Cardiac septum (tissue), 1 donor: ENCODE measurements at places on chromosomes 1 and 21. TPM values are rescaled to one million over a fixed set of nuclear protein-coding genes. Genes with fewer than 3 reads are reported as not detected.

CD247 gene
- total RNA-seq = 0.57 TPM

- DNase-seq = no peak
Measured at GRCh38 chr1:82695443-82695842, 894.7 kb downstream of the ADGRL2 start.

DNA sequence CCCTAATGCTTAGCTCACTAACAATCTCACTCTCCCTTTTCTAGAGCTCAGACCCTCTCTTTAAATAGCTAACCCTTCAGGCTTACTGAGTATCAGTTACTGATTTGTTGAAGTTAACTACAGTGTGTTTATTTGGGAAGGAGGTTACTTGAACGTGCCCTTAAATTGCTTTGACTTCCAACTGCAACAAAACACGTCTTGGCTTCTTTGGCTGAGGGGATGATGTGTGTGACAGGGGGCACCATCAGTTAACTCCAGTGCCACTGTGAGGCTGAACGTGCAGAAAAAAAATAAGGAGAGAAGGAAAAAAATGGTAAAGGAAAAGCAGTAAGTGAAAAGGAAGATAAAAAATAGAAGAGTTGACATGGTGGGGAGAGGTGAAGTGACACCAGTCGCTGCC, 75.1 kb upstream of the NRIP1 start:
- DNase-seq = no peak

DNA sequence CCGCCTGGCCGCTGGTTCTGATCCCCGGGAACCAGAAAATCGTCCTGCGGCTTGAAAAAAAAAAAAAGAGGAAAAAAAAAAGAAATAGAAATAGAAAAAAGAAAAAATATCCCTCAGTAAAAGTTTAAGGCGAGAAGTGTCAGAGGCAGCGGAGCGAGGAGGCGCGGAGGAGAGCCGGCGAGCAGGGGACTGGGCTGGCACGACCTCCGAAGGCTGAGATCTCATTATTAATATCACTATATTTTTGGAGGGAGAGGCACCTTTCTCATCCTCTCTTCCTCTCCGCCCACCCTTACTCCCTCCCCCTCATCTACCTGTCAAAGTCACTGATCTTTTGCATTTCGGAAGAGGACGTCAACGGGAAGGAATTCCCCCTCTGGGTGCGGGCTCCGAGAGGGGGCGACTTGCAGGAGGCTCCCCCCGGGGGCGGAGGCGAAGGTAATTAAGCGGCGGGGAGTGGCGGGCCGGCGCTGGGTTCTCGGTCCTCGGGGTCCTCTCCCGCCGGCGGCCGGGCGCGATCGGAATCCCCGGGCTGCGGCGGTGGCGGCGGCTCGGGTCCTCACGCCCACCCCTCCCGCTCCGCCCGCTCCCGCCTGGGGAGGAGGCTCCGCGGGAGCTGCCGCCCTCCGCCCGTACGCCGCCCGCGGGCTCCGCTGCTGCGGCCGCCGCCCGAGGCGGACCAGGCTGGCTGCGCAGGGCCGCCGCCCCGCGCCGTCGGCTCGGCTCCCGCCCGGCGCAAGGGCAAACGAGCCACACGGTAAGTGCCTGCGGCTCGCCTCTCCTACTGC, at the start of gene NTNG1:
Gene NTNG1 (plus strand): TSS at position 337 of the 788 bp plus-strand sequence.
- no peak for DNase-seq

RNU1-4 gene
- total RNA-seq = 6,195 TPM

DNA sequence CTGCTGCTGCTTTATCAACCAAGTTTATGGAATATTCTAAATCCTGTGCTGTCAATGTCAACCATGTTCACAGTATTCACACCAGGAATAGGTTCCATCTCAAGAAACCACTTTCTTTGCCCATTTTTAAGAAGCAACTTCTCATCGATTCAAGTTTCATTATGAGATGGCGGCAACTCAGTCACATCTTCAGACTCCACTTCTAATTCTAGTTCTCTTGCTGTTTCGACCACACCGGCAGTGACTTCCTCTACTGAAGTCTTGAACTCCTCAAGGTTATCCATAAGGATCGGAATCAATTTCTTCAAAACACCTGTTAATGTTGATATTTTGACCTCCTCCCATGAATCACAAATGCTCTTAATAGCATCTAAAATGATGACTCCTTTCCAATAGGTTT, 39.7 kb upstream of the IFNLR1 start:
- no peak for DNase-seq

GRIK1 gene
- total RNA-seq = not detected

DNA sequence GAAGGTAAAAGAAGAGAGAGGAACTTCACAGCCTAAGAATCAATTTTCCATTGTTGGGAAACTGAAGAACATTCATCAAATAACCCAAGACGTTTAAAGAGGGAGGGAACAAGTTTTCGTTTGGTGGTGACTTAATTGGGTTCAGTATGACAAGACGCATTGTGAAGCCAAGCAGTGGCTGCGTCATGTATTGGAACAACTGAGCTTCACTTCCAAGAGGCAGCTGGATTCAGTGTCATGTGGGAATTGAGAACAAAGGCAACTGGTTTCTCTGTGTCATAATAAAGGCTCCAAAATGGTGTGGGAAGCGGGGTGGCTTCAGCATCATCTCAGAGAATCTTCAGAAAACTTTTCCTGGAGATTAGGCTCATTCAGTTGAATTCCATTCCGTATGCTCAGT, 29.8 kb upstream of the RC3H1 start:
- DNase-seq = no peak

DNA sequence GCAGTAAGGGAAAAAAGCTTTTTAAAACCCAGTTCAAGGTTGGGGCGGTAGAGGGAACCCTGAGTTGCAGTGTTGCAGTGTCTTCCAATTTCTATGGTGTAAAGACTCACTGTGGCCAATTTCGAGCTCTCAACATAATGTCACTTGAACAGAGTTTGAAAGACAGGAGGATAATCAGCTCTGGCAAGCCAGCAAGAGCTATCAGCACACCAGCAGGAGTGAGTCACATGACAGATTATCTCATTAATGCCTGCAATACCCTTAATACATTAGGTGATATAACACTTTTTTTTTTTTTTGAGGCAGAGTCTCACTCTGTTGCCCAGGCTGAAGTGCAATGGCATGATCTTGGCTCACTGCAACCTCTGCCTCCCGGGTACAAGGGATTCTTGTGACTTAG, 22.8 kb downstream of the SLC9C2 start:
- DNase-seq = no peak

OLFML3 gene
- 8.2 TPM for total RNA-seq

GRCh38 chr1:57824535-57824934, 400.7 kb upstream of the DAB1 start:
- no peak for DNase-seq

DNA sequence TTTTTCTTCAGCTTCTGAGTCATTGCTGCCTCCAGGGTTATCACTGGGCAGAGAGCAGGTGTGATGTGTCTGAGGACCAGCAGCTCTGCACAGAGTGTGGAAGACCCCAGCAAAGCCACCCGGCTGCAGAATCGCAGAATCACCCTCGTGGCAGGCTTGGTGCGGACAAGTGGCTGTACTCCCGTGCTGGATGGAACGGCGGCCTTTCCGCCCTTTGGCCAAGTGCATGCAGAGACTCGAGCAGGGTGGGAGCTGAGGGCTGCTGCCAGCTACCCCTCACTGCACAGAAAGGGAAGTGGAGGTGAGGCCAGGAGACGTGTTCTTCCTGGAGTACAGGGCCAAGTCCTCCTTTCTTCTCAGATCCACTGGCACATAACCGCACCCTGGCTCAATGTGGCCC, 162.5 kb downstream of the PCBP3 start:
- no peak for DNase-seq

DNA sequence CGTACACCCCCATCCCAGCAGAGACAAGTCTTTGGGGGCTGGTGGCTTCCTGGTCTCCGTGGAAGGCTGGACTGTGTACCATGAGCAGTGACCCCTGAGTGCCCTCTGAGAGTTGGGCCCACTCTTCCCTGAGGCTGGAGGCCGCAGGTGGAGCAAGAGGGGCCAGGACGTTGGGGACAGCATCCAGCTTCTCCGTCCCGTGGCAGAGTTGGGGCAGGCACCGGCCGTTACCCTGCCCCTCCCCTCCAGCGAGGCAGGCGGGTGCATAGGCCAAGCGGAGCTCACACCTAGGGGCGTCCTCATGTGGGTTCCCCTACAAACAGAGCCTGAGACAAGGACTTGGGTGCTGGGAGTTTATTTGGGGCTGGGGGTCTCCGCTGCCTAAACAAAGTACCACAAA, 14.0 kb downstream of the GABRD start:
- DNase-seq = no peak

- no peak for DNase-seq
Measured at GRCh38 chr1:96104906-96105305, 616.7 kb upstream of the PTBP2 start.

BNIPL gene
- 0.32 TPM for total RNA-seq

DNA sequence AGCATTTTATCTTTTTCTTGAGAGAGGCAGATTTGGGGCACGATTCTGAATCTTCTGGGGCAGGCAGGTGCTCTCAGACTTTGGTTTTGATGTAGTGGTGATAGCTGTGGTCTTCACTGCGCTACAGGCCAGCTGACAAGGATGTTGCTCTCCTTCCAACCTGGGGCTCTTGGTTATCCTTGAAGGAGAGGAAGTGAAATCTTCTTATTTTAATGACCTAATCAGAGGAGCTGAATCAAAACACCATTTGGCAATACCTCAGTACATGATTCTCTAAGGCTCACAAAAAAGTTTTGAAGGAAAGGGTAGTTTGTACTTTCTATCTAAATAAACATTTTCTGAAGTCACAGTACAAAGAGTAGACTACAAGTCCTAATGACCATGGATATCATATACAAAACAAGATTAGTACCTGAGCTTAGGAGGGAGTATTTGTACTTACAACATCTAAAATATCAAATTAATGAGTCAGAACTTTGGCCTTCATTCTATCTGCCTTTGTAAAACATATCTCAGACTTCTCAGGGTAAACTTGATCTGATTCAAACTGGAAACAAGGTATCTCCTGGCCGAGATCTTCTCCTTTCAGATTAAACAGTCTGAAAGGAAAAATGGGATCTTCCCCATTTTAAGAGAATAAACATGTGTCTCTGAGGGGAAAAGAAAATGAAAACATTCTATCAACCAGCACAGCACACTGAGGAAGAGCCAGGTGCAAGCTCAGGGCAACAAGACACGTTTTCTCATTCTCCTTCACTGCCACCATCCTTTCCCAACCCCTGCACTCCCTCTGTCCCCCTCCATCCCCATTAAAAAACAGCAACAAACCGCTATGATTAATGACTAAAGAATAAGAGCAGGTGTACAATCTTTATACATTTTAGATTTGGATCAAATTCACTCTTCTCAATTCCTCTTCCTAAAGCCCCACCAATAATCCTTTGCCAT, 69.2 kb downstream of the SH3GLB1 start:
- DNase-seq = no peak

- DNase-seq = no peak
Measured at GRCh38 chr1:54361342-54361741, 44.9 kb downstream of the SSBP3 start.

GRCh38 chr1:160652924-160653619, 6.2 kb upstream of the SLAMF1 start:
- no peak for DNase-seq

DNA sequence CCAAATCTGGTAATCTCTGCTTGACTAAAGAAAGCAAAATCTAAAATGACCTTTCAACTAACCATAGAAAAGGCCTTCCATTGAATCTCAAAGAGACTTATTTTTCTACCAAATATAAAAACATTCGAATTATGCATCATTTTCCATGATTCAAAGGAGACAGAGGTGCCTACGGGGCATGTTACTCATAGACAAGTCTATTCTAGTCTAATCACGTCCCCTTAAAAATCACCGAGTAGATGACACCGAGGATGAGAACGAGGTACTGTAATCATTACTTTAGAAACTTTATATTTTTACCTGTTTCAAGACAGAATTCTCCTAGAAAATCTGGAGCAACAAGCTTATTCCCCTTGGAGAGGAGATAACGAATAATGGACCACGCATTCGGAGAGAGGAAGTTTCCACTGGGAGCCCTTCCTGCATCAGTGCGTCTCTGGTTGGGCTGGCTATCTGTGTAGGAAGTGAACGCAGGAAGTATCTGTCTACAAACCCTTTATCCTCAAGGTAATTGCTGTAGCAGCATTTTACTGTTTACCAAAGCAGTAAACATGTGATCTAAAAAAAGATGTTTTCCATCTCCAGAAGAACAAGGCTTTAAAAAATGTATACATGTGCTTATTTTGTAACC, 9.5 kb downstream of the ERG start:
- no peak for DNase-seq

GRCh38 chr1:172679000-172679772, 20.3 kb downstream of the FASLG start:
- DNase-seq = no peak

AK4 gene
- 163 TPM for total RNA-seq

- DNase-seq = no peak
Measured at GRCh38 chr1:68057564-68057963, 7.1 kb upstream of the DIRAS3 start.

LDLRAD1 gene
- not detected for total RNA-seq

DNA sequence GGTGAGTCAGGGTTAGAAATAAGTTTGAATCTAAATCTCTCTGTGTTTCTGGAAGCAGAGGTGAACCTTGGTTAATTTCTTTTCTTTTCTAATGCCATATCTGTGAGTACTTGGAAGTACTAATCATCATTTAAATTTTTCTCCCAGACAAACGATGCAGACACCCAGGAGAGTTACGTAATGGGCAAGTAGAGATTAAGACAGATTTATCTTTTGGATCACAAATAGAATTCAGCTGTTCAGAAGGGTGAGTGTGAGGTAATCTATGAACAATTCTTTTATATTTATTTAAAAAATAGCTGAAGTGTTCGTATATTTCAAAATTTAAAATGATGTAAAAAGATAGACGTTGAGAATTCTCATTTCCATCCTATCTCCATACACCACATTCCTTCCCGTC, 11.2 kb downstream of the C4BPA start:
- no peak for DNase-seq

DNA sequence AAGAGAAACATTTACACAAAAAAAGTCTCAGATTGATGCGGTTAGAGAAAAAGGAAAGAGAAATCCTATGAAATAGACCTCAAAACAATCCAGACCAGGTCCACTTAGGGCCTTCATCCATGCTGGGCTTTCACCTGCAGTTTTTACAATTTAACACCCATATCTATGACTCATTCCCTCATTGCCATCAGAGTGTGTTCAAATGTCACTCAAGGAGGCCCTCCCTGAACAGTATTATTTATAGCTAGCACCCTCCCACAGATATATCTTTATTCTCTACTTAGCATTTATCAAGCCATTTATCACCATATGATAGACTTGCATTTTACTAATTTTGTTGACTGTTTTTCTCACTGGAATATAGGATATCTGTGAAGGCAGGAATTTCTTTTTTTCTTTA, 824 bp upstream of the KRTAP21-3 start:
- no peak for DNase-seq

- no peak for DNase-seq
Measured at GRCh38 chr1:27951396-27951795, 8.4 kb upstream of the XKR8 start.
